ENCODE measurements at places on chromosomes 13 and 19.

DNA sequence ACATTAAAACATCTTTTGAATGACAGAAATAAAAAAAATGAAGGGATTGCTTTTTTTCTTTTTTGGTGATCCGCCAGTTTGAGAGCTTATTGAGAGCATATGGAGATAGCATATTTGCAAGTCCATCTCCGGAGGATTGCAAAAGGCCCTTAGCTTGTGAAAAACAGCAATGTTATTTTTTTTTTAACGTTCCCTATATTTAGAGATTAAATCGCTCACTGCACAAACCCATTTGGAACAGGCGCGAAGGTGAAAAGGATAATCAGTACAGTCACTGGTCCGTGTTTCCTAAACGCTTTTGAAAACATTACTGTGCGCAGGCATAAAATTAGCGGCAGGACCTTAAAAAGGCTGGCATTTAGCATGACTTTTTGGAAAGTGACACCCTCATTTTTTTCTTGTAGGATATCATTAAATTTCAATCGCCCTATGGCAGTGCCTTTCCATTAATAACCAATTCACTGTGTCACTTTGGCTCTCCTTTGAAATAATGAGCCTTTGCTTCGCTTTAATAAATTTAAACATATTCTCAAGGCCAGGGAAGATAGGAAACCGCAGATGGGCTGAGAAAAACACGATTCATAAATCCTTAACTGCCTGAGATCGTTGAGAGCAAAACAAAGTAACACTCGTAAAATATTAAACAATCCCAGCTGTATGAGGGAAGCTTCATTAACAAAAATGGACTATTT, 342.2 kb downstream of the DACH1 start:
- no peak for DNase-seq

GRCh38 chr13:107458269-107458668, 757.1 kb downstream of the LIG4 start:
- no peak for DNase-seq

GRCh38 chr19:7194566-7194965, 99.6 kb downstream of the INSR start:
- DNase-seq: no peak

GRCh38 chr19:15291548-15292021, 40.8 kb downstream of the BRD4 start:
- DNase-seq: no peak

DNA sequence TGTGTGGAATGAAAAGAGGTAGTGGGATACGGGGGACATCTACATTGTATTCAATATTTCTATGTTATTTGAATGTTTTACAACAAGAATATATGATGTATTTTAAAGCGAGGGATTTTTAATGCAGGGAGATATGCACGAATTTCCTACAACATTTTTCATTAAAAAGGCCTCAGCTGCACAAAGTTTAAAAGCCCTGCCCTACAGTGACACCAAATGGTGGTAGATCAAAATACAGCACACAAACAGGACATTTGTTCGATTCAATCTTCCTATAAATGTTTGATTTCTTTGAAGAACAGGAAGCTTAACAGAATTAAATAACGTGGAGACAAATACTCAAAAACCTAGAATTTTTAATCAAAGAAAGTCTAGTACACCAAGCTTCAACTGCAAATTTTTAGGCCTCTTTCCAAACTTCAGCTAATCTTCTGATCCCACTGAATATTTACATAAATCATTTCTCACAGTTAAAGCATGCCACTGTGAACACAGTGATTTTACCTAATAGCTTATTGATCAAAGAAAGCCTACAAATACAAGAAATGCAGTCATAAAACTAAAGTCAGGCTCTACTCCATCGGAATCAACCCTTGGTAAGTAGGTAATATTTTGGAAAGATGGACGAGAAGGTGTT, 257.2 kb downstream of the DIAPH3 start:
- no peak for DNase-seq

- no peak for DNase-seq
Measured at GRCh38 chr19:30653646-30654386, 281.6 kb downstream of the ZNF536 start.

- DNase-seq: peak; percentile 98
Measured at GRCh38 chr19:5680437-5681368, at the start of the genes HSD11B1L and MICOS13. Gene HSD11B1L (plus strand): TSS chr19:5681027. CDS start chr19:5684833, 3,806 bp downstream. Gene MICOS13 (minus strand): TSS chr19:5680516. CDS start chr19:5680486, 30 bp downstream.

- DNase-seq: no peak
Measured at GRCh38 chr19:31312677-31313244, 36.5 kb downstream of the TSHZ3 start.

GRCh38 chr19:23395041-23395721, at the start of gene ZNF91:
Gene ZNF91 (minus strand): TSS chr19:23395471. CDS start chr19:23395354, 117 bp downstream.
- DNase-seq: peak; percentile 89

DNA sequence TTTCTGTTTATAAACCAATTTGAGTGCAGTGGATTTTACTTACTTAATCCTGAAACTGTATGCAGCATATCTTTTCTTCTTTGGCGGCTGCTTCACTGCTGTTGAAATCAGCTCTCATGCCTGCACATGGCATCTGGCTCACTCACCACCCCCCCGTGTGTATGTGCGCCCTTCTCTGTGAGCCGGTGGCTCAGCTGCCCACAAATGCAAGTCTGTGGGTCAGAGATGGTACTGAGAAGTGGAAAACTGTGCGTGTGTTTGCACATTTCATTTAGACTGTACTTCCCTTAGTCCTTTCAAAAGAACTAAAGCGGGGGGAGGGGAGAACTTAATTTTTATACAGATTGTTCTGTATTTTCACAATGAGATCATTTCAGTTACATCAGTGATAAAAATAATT, 307.6 kb downstream of the SHISA2 start:
- no peak for DNase-seq

DNA sequence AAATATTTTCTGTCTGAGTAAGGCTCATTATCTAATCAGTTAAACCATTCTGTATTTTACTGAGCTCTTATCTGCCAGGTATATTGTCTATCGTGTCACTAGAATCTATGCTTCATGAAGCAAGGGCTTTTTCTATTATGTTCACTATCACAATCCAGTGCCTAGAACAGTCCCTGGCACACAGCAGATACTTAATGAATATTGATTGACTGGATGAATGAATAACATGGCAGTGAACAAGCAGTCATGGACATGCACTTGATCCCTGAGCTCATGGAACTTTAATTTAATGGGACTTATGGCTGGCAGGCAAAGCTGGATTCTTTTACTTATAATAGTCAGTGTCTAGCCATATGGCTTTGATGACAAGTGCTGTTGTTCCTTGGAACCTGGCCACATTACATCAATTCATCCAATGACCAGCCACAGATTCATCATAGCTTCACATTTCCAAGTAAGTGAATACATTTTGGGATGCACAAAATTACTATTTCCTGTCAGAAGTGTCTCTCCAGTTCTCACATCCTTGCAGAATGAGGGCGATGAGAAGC, 214.8 kb downstream of the COG6 start:
- no peak for DNase-seq

DNA sequence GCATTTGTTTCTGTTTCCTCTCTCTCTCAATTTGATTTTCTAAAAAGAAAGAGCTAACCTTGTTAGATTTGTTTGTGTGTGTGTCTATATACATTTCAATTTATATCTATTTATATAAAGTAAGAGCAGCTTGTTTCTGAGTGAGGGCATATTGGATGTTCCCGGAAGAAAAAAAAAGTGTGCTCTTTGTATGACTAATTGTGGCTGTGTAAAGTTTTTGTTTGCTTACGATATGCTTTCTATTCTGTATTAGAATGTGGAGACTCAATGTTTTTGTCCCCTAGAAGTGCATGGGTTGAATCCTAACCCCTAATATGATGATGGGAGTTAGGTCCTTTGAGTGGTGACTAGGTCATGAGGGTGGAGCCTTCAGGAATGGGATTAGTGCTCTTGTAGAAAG, 66.6 kb upstream of the C1QTNF9B start:
- DNase-seq: no peak

DNA sequence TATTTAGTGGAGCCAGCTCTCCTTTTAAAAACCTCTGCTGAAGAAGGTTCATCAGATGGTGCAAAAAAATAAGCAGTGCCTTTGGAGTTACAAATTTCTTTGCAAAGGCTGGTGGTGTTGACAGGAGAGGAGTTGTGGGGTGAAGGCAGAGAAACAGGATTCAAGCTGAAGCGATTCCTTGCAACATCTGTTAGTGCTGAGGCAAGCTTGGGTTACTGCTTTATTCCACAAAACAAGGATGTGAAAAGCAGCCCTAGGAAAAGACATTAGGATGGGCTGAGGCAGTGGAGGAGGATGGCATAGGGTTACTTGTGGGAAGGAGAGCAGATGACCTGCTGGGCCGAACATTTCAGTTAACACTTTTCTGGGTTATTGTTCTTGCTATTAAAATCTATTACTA, 390.7 kb downstream of the DLEU7 start:
- no peak for DNase-seq

DNA sequence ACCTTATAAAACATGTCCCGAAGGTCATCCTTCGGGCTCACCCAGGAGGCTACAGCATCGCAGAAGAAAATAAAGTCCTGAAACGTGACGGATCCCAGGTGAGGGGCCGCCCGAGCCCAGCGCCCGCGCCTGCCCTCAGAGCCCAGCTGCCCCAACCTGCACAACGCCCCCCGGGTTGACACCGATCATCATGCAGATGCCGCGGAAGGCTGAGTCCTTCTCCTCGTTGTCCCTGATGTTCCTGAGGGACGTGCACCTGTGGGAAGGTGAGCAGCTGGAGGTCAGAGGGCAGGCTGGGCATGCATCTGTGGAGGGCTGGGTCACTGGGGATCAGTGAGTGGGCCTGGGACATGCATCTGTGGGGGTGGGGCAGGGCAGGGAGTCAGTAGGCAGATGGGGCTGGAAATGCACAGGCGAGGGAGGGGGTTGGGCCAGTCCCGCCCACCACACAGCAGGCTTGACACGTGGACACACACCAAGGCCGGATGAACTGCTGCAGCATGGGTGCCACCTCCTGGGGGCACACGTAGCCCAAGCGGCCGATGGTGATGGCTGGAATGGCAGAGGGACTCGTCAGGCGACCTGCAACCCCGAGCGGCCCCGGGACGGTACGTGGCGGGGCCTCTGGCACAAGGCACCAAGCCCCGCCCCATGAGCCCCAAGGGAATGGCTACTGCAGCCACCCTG, 5.3 kb upstream of the FBXW9 start:
- no peak for DNase-seq

DNA sequence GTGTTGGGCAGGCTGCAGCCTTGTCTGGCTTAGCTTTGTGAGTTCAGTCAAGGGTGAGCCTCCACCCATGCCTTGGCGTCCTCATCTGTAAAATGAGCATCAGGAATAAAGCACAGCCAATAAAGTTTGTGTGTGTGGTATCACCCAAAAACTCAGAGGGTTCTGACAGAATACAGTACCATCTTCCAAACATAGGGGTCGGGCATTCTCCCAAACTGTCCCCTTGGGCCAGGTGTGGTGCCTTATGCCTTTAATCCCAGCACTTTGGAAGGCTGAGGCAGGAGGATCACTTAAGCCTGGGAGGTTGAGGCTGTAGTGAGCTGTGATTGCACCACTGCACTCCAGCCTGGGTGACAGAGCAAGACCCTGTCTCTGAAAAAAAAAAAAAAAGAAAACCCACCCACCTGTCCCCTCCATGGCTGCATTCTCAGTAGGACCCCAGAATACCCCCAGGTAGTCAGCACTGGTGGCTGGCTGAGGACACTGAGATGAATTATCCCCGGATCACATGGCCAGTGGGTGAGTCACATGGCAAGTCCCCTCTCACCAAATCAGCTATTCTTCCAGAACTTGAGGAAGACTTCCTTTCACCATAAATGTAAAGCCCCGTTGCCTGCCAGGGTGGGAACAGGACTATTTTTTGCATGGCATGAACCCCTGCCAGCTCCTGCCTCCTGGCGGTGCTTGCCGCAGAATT, 18.6 kb downstream of the POP4 start:
- DNase-seq: no peak

DNA sequence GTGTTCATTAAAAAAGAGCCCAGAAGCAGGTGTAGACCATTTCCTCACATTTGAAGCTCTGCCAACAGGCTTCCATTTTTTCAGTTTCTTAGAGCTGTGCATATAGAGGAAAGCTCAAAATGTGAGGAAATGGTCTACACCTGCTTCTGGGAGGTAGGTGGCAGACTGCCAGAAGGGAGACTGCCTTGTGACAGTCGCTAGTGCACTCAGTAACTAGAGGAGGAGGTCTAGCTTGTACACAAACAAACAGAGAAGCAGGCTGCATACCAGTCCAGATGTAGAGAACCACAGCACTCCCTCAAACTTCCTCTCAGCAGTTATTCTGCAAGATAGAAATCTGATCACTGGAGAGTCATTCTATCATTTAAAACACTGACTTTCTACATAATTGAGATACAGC, 800.2 kb downstream of the EFNB2 start:
- DNase-seq: no peak

- no peak for DNase-seq
Measured at GRCh38 chr19:19211499-19212420, at the start of gene NCAN. Gene NCAN (plus strand): TSS chr19:19211958. CDS start chr19:19216954, 4,996 bp downstream.

- DNase-seq: no peak
Measured at GRCh38 chr19:4704317-4704673, 19.3 kb downstream of the DPP9 start.

GRCh38 chr19:29526730-29527499, 1.1 kb downstream of the VSTM2B start:
- peak; percentile 50 for DNase-seq

GRCh38 chr13:110414931-110415330, 107.8 kb downstream of the COL4A2 start:
- DNase-seq: no peak

GRCh38 chr13:40317980-40318327, 348.5 kb downstream of the FOXO1 start:
- no peak for DNase-seq

GRCh38 chr13:68588623-68589022, 1358.5 kb upstream of the PCDH9 start:
- DNase-seq: no peak

GRCh38 chr19:40688987-40689338, 1.5 kb downstream of the NUMBL start:
- no peak for DNase-seq

- DNase-seq: no peak
Measured at GRCh38 chr13:48874165-48874564, 101.5 kb upstream of the FNDC3A start.

- DNase-seq: no peak
Measured at GRCh38 chr19:17135001-17135853, 59.6 kb downstream of the MYO9B start.

GRCh38 chr19:39199025-39199424, 2.3 kb downstream of the NCCRP1 start:
- no peak for DNase-seq
